ENCODE measurements at places on chromosomes 7 and 10.

DNA sequence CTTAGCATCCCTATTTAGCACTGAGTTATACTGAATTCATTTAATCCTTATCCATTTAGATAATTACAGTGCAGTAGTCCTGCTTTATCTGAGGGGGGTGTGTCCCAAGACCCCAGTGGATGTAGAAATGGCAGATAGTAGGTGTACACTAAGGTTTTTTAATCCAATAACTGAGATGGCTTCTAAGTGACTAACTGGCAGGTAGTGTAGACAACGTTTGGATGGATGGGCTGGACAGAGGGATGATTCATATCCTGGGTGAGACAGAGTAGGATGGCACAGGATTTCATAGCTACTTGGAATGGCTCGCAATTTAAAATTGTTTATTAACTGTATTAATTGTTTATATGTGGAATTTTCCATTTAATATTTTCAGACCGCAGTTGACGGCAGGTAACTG is 295.6 kb downstream of the CCDC3 start:
- no peak for DNase-seq

DNA sequence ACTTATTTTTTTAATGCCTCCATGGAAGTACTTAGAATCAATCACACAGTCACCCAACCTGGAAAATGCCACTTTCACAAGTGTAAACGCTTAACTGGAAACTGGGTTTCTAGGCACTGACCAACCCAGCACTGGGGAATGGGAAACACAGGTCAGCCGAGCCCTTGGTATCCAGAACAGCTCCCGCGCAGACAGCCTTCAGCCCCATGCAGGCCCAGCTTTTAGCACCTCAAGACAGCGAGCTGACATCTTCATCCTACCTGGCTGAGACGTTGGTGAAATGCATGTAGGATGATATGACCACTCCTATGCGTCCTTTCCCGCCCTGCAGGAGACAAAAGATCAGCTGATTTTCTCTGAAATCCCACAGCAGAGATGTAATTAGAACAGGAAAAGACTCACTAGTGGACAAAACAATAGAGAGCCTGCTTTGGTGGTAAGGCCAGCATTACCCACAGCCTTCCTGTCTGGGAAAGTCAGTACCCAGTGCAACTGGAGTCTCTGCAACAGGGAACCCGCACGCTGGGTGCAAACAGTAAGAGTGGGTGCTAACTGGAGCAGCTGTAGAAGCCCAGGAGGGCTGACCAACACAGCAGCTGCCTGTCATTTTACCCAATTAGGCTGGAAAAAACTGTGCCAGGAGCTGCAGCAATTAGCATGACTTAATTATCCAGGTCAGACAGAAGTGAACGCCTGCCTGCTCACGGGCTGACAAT is 153.7 kb downstream of the TNS3 start:
- DNase-seq, result no peak

- DNase-seq, result no peak
These were observed 300.5 kb downstream of the ANKRD7 start for GRCh38 chr7:118525020-118525419.

DNA sequence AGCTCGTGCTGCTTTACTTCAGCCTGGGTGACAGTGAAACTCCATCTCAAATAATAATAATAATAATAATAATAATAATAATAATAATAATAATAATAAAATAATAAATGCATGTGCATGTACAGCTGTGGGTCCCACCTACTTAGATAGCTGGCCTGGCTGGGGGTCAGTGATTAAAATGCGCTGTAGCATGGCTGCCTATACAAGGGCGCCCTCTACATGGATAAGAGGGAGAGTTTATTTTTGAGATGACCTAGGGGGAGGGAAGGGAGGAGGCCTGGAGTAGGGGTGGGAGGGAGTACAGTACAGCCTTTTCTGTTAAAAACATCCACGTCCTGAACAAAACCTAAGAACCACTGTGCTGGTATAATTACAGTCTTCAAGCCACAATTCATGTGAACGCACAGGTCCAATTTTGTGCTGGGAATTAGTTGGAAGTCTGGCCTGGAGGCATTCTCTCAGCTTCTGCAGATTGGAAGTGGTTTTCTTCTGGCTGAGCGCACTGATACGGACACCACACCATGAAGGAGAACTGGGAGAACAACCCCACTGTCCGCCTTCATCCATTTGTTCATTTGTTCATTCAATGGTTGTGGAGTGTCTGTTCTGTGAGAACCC is 146.5 kb downstream of the TMEM178B start:
- no peak for DNase-seq

DNA sequence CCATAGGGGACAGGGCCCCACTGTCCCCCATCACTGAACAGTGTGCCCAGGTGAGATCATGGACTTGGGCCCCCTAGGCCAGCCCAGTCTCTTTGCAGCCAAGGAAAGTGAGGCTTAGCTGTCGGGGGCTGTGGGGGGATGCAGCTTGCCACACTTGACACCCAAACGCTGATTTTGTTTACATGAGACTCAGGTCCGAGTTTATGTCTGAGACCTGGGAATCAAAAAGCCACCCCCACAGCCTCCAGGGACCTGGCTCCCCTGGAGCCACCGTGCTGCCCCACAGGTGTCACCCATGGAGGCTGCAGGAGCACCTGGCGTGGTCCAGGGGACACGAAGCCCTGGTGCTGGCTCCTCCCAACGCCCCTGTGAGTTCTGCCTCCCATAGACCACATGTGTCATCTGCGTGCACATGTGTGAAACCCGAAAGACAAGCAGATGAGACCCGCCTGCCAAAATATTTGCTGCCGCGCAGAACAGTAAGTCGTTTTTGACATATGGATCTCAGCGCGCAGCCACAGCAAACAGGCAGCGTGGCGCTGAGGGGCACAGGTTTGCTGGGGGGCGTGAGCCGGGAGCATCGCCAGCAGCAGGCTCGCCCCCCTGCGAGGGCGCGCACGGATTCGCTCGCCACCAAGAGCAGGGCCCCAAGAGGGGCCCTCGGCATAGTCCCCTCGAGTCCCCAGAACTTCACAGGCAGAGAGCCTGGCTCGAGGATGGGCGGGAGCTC is 112.3 kb downstream of the LHPP start:
- no peak for DNase-seq

DNA sequence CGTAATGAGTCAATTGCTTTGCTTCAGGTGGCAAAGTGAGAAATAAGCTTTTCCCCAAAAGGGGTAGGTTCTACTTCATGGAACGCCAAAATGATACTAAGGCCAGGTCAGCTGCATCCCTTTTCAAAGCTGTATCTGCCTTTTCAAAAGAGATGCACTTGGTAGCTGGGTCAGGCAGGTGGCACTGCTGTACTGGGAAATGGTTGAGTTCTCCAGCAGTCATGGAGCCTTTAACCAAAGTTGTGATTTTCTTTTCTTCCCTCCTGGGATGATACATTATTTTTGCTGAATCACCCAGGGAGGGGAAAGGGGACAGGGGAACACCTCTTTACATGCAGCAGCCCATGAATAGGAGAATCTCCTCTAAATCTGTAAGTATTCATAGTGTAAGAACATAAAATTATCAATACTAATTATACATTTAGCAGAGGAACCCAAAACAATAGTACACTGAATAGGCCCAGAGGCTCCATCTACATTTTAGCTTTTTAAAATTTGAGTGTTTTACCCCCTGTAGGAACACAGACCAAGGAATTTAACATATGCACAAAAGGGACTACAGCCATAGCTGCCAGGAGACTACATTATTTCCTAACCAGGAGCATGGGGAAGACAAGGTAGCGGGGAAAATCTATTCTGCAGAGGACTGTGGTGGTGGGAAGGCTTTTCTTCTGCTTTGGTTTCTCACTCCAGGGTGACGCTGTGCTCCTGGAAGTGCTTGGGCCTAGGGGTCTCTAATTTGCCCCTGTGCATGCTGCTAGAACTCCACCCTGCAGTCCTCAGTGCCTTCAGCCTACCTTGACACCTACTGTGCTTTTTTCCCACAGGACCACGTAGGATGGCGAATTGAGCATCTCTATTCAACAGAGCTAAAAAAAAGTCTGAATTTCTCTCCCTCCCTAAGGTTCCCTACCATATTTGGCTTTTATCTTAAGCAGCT is 6.4 kb upstream of the GPR22 start:
- no peak for DNase-seq

- no peak for DNase-seq
These were observed 59.9 kb downstream of the PDGFA start for GRCh38 chr7:459584-460373.

GRCh38 chr7:130134106-130134636 is 63.8 kb downstream of the KLHDC10 start:
- no peak for DNase-seq

- DNase-seq, result no peak
These were observed 1216.5 kb downstream of the SORCS3 start for GRCh38 chr10:105857268-105858264.

- no peak for DNase-seq
These were observed 8.8 kb upstream of the ZC3HAV1 start for GRCh38 chr7:139118234-139118804.

DNA sequence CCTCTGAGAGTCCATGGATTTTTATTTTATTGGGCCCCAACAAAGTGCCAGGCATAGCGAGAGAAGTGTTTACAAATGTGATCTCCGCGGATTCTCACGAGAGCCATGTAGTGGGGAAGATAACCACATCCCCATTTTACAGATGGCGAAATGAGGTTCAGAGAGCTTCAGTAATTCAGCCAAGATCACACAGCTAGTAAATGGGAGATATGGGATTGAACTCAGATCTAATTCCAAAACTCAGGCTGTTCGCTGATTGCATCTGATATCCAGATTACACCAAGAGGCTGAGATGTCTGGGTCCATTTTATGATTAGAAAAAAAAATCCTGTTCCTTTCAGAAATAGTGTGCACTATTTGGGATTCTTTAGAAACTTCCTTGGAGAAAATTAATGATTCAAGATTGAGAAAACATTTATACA is 1.3 kb downstream of the FAS start:
- no peak for DNase-seq

GRCh38 chr7:158824028-158824427 is 5.3 kb downstream of the ESYT2 start:
- DNase-seq, result no peak

DNA sequence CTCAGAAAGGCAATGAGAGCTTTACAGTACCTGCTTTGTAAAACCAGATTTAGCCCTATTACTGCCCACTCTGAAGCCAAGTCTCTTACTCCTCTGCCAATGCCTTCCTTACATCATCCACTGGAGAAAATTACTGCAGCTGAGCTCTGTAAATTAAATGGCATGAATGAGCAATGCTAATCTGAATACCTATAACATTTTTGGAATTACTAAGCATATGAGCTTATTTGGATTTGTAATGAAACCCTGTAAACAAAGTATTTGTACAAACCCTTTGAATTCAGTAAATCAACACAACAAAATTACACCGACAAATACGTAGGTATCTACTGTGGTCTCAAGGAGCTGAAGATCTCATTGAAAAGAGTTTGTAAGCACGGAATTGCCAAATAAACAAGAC is 12.1 kb upstream of the CCNY start:
- DNase-seq, result no peak

DNA sequence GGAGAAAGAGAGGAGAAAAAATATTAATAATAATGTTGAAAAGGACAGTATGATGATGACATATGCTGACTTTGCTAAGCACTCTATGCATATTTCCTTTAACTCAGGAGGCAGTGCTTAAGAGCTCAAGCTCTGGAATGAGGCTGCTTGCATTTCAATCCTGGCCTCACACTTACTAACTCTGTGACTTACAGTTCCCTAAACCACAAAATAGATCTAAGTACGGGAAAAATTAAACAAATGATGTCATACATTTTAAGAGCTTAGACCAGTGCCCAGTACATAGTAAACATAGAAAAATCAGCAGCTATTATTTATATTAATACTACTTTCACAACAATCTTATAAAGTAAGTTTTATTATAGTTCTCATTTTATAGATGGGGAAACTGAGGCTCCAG is 61.3 kb downstream of the GFRA1 start:
- no peak for DNase-seq
